Thyroid gland (tissue), 4 donors: ENCODE measurements at places on chromosomes 16 and 17. TPM values are rescaled to one million over a fixed set of nuclear protein-coding genes. Genes with fewer than 3 reads are reported as not detected.

Gene PRSS36
- total RNA-seq, result 3.7 TPM

Gene ZNF821
- total RNA-seq, result 17.8 TPM

Gene KRTAP9-4
- not detected for total RNA-seq

Gene SLFN14
- total RNA-seq, result not detected

Gene CDT1
- total RNA-seq, result 1.8 TPM

Gene LRRC37A2
- total RNA-seq, result 16.1 TPM

Gene TBC1D3E
- total RNA-seq, result not detected

Gene SLFN11
- 68.6 TPM for total RNA-seq

Gene RNU2-1
- not detected for total RNA-seq

Gene EPN3
- total RNA-seq, result not detected

Gene GPR142
- total RNA-seq, result not detected

Gene KRTAP9-8
- total RNA-seq, result not detected

Gene EFNB3
- 0.38 TPM for total RNA-seq

Gene TBC1D3B
- total RNA-seq, result 3.9 TPM

Gene PIP4K2B
- total RNA-seq, result 48.6 TPM

Gene CES1
- 6.2 TPM for total RNA-seq

Gene CSH2
- not detected for total RNA-seq

Gene MFAP4
- 105 TPM for total RNA-seq

Gene ASIC2
- total RNA-seq, result not detected

Gene CD300LG
- 1.9 TPM for total RNA-seq

Gene TIGD7
- total RNA-seq, result 13.2 TPM

Gene ALOX12B
- not detected for total RNA-seq

Gene MYH8
- total RNA-seq, result not detected

Gene OR3A3
- total RNA-seq, result not detected

Gene EPOP
- 0.27 TPM for total RNA-seq

Gene TNFRSF17
- not detected for total RNA-seq

Gene EFCAB5
- 0.56 TPM for total RNA-seq

Gene AIPL1
- total RNA-seq, result not detected

Gene CACNG5
- total RNA-seq, result not detected
